Left renal pelvis (tissue), 4 donors: ENCODE measurements at places on chromosomes 1 and 21. TPM values are rescaled to one million over a fixed set of nuclear protein-coding genes. Genes with fewer than 3 reads are reported as not detected.

The YY1AP1 gene
- 77.7 TPM for polyA plus RNA-seq

DNA sequence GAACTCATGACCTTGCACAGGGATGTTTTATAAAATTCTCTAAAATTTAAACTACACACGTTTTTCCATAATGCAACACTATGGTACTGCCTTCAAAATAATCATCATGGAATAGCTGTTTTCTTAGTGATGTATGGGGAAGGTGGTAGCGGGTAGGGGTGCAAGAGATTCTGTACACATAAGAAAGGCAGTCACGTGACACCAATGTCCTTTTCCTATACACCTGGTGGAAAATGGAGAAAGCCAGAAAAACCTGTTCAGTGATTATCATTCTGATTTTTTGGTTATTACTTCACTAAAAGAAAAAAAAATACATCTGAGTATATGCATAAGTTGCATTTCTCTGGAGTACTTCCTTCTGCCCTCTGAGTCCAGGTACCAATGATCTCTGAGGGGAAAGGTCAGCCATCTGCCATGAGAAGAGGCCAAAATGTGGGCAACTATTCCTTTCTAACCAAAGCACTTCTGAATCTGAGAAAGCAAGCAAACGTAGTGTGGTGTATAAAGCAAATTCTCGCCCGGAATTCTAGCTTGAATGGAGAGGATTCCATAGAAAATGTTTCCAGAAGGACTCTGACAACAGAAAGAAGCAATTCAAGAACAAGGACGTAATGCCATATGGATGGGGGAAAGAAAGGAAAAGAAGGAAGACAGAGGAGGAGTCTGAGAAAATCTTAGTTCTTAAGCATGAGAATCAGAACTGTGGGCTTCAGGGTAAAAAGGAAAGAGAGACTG, 137.3 kb downstream of the RERE start:
- DNase-seq, result no peak

The MYOG gene
- polyA plus RNA-seq, result 0.11 TPM

DNA sequence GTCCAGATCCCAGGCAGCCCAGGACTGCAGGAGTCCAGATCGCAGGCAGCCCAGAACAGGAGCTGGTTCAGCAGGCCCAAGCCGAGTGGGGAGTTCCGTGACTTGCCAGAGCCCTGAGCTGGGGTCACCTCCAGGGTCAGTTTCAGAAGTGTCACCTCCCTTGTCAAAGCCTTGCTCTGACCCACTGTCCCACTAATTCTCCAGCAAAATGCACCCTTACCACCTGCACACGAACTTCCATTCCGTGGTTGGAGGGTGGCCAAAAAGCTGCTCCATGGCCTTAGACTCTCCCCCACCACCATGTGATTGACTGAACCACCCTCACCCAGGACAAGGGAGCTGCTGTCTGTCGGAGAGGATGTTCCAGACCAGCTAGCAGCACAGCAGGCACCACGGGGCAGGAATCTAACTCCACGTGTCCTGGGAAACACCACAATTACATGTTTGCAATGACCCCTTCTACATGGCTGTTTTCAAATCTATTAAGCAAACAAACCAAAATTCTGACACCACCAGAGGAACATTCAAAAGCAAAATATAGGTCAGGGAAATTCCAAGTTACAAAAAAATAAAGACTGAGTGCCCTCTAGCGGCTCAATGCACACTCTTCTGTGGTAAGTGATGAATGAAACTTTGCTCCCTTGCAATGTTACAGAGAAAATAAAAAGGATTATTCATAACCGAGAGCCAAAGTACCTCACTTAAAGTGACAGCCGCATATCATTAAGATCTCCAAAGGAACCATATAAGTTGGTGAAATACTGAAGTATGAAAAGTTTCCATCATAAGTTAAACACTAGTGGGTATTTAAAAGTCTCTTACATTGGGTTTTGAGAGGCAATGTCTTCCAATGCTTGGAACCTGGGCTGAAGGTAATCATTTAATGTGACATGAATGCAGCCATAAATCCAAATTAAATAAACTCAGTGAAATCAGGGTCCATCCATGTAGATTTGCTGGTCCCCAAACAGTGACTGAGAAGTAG, 76.3 kb downstream of the NPHP4 start:
- DNase-seq, result no peak

The GPR52 gene
- polyA plus RNA-seq, result not detected

DNA sequence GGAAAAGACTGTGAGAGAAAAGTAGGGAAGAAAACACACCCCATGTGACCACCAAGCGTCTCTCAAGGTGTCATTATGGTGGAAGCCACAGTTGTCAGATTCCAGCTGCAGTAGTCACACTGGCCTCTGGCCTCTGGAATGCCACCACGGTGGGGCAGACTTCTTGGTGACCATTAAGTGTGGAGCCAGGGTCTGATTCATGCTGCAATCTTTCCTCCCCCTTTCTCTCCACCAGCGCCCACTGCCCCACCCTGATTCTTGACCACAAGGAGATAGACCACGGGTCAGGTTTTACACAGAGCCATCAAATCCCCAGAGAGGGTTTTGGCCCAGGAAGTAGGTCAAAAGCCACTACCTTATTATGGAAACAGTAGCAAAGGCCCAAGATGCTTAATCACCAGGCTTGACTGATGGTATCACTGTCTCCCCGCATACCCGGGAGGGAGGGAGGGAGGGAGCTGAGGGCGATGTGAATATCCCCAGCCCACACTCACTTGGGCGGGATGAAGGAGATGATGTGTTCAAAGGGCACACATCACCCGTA, 52.7 kb upstream of the GRHL3 start:
- no peak for DNase-seq

DNA sequence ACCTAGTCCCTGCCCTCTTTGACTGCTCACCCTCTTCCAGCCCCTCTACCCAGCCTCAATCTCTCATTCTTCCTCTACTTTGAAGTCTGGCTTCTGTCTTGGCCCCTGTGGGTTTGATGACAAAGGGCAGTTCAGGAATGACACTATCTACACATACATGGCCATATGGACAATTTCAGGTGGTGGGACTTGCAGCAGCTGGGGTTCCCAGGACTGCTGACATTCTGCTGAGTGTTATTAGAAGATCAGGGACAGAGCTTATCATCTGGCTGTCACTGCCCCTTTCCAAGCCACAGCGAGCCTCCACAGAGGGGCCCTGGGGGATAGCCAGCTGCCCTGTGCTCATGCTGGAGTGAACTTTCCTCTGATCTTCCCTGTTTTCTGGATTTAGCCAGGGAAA, 97.4 kb upstream of the IPO9 start:
- DNase-seq, result no peak

GRCh38 chr1:196890668-196891067, 2.8 kb downstream of the CFHR4 start:
- no peak for DNase-seq

DNA sequence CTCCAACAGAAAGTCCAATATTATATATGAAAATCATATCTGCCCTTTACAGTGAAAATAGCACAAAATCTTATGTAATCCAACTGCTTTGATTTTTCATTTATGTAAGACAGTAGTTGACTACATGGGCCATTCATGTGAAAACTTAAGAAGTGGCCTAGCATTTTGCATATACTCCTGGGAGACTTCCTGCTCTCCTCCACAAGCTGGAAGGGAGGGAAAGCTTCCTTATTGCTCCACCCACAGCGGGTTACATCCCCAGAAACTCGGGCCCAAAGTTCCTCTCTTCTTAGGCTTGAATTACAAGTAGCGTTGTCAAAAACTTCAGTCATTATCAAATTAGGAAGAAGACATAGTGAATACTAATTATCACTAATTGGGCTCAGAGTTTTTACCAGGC, 29.2 kb downstream of the FYB2 start:
- DNase-seq, result no peak

The TPTE gene
- polyA plus RNA-seq, result not detected

The KIF17 gene
- 2.6 TPM for polyA plus RNA-seq

- DNase-seq, result no peak
Measured at GRCh38 chr1:68361346-68361910, 88.3 kb downstream of the RPE65 start.

GRCh38 chr21:31524140-31524539, 135.4 kb upstream of the SOD1 start:
- no peak for DNase-seq

The HMGN2 gene
- 1,134 TPM for polyA plus RNA-seq

DNA sequence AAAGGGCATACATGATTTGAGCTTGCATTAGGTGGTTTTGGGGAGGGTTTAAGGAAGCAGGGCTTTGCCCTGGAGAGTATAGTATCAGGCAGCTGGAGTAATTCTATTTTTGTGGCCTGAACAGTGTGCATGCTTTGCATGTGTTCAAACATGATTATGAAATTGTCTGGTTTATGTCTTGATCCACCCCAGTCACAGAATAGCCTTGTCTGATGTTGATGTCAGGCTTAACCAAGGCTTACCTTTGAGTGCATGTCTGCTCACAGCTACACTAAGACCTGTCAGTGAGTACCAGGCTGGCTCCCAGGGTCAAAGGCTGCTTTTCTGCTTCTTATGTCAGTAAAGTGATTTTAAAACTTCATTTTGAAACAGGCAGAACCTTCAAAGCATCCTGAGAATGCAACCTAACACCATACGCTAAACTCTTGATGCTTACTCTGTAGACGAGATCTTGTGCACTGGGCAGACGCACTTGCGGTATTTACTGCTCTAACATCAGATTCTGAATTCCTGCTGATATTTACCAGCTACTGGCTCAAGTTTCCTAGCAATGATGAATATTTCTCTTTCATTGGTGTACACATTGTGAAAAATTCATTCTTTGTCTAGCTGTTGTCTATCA, 78.9 kb downstream of the MAP3K21 start:
- DNase-seq, result no peak

- DNase-seq, result no peak
Measured at GRCh38 chr1:44012404-44012803, 18.9 kb downstream of the SLC6A9 start.

- DNase-seq, result no peak
Measured at GRCh38 chr1:177142010-177142409, 22.5 kb downstream of the ASTN1 start.

The ZNF670 gene
- polyA plus RNA-seq, result 5.9 TPM

The PM20D1 gene
- 3.1 TPM for polyA plus RNA-seq

DNA sequence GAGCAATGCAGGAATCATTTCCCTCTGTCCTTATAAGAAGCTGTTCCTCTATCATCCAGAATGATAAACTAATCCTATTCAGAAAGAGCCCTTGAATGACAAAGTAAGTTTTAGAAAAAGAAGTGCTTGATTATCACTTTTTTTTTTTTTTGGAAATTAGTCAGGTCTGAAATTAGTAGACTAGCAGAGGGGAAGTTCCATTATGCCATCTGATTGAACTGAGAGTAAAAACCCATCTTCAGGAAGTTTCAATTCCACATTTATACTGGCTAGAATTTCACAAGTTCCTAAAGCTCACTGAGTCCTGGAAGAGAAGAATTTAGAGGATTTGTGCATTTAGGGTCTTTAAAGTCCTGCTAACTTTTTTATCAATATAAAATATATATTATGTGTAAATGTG, 128.8 kb upstream of the COA6 start:
- no peak for DNase-seq

- DNase-seq, result no peak
Measured at GRCh38 chr1:163213626-163214025, 10.9 kb upstream of the RGS5 start.

DNA sequence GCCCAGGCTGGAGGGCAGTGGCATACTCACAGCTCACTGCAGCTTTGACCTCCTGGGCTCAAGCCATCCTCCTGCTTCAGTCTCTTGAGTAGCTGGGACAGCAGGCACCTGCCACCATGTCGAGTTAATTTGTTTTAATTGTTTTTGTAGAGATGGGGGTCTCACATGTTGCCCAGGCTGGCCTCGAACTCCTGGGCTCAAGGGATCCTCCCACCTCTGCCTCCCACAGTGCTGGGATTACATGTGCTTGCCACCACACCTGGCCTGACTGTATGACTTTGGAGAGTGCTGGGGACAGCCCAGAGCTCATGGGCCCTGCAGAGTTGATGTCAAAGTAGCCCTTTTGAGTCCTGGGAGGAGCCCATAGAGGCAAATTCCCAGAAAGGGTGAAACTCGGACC, 1.8 kb downstream of the OBSCN start:
- DNase-seq, result no peak

DNA sequence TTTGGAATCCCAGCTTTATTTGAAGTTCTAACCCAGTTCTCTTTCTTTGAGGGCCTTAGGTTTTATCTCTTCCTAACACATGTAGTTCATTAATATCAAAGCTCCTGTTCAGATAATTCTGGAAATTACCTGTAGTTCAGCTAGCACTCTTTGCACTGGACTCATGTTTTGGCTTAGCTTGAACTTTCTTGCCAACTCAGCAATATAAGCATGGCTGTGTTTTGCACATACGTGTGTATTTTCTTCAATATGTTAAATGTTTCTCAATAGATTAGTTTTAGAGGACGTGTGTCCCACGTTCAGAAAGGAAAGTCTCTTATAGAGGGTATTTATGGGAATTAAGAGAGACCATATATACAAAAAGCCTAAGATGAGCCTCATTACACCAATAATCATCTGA, 271.8 kb upstream of the USP25 start:
- no peak for DNase-seq

The PTGER3 gene
- 64.4 TPM for polyA plus RNA-seq

The PSMG1 gene
- polyA plus RNA-seq, result 48.0 TPM

The FCRLB gene
- polyA plus RNA-seq, result 5.8 TPM

DNA sequence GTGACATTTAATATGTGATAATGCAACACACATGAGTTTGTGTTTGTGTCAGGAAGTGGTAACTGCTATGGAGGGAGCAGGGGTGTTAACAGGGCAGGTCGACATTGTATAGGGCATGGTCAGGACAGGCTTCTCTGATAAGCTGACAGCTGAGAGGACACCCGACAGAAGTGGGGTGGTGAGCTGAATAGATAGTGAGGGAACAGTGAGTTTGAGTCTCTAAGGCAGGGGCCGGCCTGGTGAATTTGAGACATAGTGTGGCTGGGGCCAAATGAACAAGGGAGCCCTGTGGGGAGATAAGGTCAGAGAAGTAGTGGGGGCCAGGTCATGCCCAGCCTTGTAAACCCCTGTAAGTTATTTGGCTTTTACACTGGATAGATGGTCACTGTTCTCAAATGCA, 217.4 kb upstream of the KIAA0040 start:
- DNase-seq, result no peak

The HSD3B1 gene
- polyA plus RNA-seq, result not detected

GRCh38 chr1:64733581-64734286, 11.1 kb upstream of the RAVER2 start:
- no peak for DNase-seq

- no peak for DNase-seq
Measured at GRCh38 chr1:1619917-1620361, 4.6 kb downstream of the MIB2 start.

GRCh38 chr1:86387916-86388627, 8.1 kb downstream of the ODF2L start:
- DNase-seq, result no peak

The SLC44A5 gene
- polyA plus RNA-seq, result 17.0 TPM
